Effector memory CD8-positive, alpha-beta T cell (primary cell): ENCODE measurements at places on chromosomes 6 and 20.

DNA sequence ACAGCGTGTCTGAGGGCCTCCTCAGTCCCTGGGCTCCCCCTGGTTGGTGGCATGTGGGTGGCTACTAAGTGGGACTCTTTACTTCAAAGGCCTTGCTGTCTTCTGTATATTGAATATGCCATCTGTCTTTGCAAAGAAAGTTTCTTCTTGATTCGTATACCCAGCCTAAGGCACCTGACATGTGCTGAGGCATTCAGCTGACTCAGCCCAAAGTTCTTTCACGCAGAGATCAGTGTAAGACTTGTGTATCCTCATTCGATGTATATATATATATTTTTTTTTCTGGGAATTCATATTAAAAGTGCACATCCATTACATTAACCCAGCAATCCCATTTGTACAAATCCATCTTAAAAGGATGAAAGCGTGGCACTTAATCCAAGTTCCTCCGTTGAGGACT is 115.1 kb upstream of the PMEPA1 start:
- H3K27ac ChIP-seq = no peak overlapping the region
- no peaks in the 10 kb centered on the region for H3K36me3 ChIP-seq
- no peaks in the 10 kb centered on the region for H3K4me1 ChIP-seq
- H3K27me3 ChIP-seq = peaks cover 21% of the 10 kb centered on the region

- H3K4me3 ChIP-seq = no peak overlapping the region
- no peak for DNase-seq
- H3K36me3 ChIP-seq = peaks cover 17% of the 10 kb centered on the region
- no peaks in the 10 kb centered on the region for H3K27me3 ChIP-seq
Observed at GRCh38 chr6:119323931-119324330, 25.6 kb downstream of the MAN1A1 start.

DNA sequence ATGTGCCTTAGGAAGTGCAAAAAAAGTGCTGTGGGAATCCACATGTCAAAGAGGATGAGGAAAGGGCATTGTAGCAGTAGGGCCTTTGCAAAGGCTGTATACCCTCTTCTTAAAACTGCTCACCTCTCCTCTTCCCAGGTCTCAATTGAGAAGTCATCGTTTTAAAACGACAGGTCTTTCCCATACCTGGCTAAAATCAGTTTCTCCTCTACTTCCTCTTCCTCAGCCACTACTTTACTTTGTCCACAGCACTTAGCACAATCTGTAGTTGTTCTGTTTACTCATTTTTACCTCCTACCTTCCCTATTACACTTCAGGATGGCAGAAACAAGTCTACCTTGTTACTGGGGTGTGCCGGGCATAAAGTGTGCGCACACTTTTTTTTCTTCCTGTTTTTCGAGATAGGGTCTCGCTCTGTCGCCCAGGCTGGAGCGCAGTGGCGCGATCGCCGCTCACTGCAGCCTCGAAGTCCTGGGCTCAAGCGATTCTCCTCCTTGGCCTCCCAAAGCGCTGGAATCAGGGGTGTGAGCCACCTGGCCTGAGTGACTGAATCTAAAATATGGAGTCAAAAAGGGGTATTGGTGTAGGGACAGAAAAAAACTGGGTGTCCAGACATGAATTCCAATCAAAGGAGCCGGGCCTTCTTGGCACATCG is 9.8 kb upstream of the ELOVL5 start:
- peaks cover 29% of the 10 kb centered on the region for H3K4me1 ChIP-seq
- H3K4me3 ChIP-seq = peak overlapping the region; percentile 85
- no peak for DNase-seq
- H3K36me3 ChIP-seq = peaks cover 26% of the 10 kb centered on the region

GRCh38 chr20:21433329-21433890 is 36.1 kb upstream of the NKX2-4 start:
- no peaks in the 10 kb centered on the region for H3K36me3 ChIP-seq
- H3K27ac ChIP-seq = no peak overlapping the region
- DNase-seq = no peak
- H3K27me3 ChIP-seq = peaks cover 50% of the 10 kb centered on the region

DNA sequence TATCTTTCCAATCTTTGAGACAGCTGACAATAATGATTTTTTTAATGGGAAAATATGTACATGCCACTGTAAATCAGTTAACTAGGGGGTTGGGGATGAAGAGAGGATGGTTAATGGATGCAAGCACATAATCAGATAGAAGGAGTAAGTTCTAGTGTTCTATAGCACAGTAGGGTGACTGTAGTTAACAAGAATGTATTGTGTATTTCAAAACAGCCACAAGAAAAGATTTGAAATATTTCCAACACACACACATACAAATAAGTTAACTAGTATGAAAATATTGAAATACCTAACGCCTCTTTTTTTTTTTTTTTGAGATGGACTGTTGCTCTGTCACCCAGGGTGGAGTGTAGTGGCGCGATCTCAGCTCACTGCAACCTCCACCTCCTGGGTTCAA is 153.4 kb upstream of the SALL4 start:
- no peak for DNase-seq
- no peak overlapping the region for H3K4me3 ChIP-seq

- H3K4me1 ChIP-seq = peaks cover 69% of the 10 kb centered on the region
- DNase-seq = no peak
Observed at GRCh38 chr20:48710341-48711043, 117.3 kb downstream of the PREX1 start.

DNA sequence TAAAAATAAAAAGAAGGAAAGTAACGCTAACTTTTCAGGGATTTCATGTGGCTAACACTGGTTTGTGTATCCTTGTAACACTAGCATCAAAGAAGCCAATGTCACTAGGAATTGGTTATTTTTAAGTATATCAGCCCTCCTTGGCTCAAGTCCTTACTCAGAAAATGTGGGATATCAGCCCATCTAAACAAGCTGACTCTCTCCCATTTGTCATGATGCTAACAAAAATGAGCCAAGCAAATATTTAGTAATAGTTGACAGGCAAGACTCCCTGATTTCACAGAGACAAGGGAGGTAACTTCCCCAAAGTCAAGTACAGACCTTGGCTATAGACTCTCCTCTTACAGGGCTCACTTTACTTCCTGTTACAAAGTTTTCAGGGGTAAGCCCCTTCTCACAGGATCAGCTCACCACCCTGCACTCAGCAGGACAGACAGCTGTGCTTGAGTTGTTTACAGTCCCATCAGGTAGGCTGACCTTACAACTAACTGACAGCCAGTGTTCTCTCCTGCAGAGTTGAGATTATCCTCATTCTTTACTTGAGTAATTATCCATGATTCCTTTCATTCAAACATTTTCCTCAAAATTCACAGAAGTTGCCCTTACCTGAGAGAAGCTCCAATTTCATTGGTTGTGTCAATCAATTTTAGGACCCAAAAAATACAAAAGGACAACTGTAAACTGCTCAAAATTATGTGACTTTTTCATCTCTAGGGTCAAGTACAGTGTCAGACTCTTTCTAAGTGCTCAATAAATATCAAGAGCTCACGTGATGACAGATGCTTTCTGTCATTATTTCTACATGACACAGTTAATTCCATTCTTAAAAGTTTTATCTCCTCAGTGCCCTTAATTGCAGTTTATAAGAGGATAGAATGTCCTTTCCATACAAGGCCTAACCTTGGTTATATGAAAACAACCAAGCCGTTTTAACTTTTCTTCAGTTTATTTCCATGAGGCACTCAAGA is 38.1 kb upstream of the BMP5 start:
- DNase-seq = no peak
- no peak overlapping the region for H3K4me3 ChIP-seq
- no peak overlapping the region for H3K27ac ChIP-seq
- no peaks in the 10 kb centered on the region for H3K4me1 ChIP-seq
- H3K27me3 ChIP-seq = no peaks in the 10 kb centered on the region

- H3K36me3 ChIP-seq = peaks cover 20% of the 10 kb centered on the region
- H3K27me3 ChIP-seq = no peaks in the 10 kb centered on the region
- DNase-seq = peak; percentile 63
- H3K27ac ChIP-seq = peak overlapping the region; percentile 97
Observed at GRCh38 chr6:118709859-118710350, 58.5 kb upstream of the CEP85L start.

DNA sequence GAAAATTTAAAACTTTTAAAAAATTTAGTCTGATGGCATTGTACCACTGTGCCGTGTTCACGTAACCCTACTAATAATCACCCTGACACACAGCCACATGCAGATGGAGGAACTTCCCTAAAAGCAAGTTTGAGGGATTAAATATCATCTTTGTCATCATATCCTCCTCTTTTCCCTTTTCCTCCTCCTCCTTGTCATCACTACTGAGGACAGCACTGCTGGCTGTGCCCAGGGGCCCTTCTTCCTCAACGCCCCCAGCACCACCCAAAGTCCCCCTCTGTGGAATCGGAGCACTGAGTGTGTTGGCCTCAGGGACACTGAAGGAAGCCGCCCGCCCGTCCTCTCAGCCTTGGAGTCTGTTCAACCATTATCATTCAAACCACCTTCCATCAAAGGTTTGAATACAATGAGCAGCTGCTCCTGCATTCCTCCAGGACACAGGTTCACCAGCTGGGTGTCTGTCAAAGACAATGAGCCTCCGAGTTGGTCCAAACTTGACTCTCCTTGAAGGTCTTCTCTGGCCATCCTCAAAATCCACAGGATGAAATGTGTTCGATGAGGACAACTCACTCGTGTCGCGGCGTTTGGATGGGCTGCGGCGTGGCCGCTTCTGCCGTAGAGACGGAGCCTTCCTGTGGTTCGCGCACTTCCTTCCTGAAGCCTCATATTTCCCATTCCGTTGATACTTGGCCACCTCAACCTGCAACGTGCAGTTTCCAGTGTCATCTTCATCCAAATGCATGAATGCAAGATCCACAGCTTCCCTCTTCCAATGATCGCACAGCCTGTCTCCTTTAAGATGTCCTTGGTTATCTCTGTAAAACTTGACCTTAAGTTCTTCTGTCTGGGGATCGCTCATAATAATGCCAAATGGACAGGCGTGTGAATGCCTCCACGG is 23.3 kb downstream of the NQO2 start:
- peaks cover 47% of the 10 kb centered on the region for H3K4me1 ChIP-seq
- DNase-seq = no peak
- no peaks in the 10 kb centered on the region for H3K27me3 ChIP-seq
- peak overlapping the region; percentile 98 for H3K4me3 ChIP-seq
- H3K36me3 ChIP-seq = peaks cover 8% of the 10 kb centered on the region

DNA sequence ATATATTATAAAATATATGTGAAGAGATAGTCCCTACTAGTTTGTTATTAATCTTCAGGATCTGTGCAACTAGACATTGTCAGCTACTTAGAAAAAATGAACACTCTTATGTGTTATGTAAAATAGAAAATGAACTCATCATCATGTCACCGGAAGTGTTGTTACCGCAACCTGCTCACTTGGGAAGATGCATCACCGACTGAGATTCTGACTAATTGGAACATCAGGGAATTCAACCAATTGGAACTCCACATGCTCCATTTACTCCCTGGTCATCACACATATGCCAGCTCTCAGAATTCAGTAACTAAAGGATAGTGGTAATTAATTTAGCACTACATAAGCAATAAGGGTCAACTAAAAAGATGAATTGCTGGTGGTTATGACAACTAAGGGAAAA is 16.7 kb upstream of the B3GAT2 start:
- H3K4me1 ChIP-seq = no peaks in the 10 kb centered on the region
- no peak for DNase-seq
- H3K36me3 ChIP-seq = no peaks in the 10 kb centered on the region
- H3K27me3 ChIP-seq = peaks cover 41% of the 10 kb centered on the region

DNA sequence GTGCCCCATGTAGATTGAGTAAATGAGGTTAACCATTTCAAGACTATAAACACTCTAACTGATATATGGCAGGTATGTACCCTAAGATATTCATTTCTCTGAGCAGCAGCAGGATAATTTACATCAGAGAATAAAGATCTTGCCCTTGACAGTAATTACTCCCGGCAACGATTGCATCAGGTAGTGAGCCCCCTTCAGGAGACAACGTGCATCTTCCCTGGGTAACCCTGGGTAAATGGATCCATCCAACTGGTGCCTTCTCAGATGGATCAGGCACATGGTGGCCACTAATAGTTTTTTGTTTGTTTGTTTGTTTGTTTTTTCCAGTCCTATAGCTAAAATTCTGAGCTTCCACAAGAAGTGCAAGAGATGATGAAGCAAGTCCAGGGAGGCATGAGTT is 469.4 kb upstream of the SLC35B3 start:
- DNase-seq = no peak
- H3K36me3 ChIP-seq = no peaks in the 10 kb centered on the region
- H3K27me3 ChIP-seq = no peaks in the 10 kb centered on the region
- H3K27ac ChIP-seq = no peak overlapping the region

- no peak overlapping the region for H3K4me3 ChIP-seq
- H3K27ac ChIP-seq = no peak overlapping the region
- no peak for DNase-seq
- H3K4me1 ChIP-seq = peaks cover 22% of the 10 kb centered on the region
- no peaks in the 10 kb centered on the region for H3K27me3 ChIP-seq
Observed at GRCh38 chr6:131250936-131251335, 115.7 kb downstream of the AKAP7 start.

DNA sequence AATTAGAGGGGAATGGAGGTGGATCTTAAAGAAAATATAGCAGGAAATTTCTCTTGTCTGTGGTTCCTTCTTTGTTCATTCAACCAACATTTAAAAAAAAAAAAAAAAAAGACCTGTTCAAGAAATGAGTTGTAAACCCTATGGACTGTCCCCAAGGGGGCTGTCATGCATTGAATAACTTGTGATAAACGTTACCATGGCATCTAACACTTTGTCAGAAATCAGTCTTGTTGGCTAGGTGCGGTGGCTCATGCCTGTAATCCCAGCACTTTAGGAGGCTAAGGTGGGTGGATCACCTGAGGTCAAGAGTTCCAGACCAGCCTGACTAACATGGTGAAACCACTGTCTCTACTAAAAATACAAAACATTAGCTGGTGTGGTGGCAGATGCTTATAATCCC is 381.7 kb downstream of the BCKDHB start:
- H3K4me3 ChIP-seq = no peak overlapping the region
- H3K27ac ChIP-seq = no peak overlapping the region
- H3K27me3 ChIP-seq = no peaks in the 10 kb centered on the region
- no peaks in the 10 kb centered on the region for H3K4me1 ChIP-seq

DNA sequence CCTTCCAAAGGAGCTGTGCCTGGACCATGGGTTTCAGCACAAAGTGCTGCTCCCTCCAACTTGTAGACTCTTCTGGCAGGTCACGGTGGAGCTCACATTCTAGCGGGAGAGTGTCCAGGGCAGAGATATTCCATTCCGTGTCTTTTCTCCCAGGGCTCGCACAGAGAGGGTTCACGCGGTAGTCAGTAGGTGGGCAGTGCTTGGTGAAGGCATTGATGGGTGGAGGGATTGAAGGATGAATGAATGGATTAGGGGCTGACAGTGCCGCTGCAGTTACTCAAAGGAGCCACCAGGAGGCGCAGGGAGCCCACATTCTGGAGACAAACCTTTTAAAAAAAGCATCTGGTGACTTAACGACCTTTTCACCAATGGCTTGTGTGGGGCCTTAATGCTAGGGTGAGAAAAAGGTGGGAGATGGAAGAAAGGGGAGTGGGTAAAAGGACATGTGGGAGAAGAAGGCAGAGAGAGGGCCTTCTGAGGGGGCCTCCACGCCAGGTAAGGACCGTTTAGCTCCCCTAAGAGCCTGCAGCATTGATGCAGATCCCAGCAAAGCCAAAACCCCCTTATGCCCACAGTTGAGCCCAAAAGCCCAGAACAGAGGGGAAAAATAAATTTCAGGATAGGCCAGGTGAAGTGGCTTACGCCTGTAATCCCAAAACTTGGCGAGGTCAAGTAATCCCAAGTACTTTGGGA is 17.5 kb upstream of the FAM110A start:
- peaks cover 22% of the 10 kb centered on the region for H3K36me3 ChIP-seq
- H3K4me1 ChIP-seq = peaks cover 5% of the 10 kb centered on the region
- peak; percentile 56 for DNase-seq
- peaks cover 52% of the 10 kb centered on the region for H3K27me3 ChIP-seq
- H3K4me3 ChIP-seq = no peak overlapping the region
- no peak overlapping the region for H3K27ac ChIP-seq
